ENCODE measurements at places on chromosomes 7 and 10.
A peak's percentile ranks its signal among the peaks of the same experiment; 100 is the strongest.

DNA sequence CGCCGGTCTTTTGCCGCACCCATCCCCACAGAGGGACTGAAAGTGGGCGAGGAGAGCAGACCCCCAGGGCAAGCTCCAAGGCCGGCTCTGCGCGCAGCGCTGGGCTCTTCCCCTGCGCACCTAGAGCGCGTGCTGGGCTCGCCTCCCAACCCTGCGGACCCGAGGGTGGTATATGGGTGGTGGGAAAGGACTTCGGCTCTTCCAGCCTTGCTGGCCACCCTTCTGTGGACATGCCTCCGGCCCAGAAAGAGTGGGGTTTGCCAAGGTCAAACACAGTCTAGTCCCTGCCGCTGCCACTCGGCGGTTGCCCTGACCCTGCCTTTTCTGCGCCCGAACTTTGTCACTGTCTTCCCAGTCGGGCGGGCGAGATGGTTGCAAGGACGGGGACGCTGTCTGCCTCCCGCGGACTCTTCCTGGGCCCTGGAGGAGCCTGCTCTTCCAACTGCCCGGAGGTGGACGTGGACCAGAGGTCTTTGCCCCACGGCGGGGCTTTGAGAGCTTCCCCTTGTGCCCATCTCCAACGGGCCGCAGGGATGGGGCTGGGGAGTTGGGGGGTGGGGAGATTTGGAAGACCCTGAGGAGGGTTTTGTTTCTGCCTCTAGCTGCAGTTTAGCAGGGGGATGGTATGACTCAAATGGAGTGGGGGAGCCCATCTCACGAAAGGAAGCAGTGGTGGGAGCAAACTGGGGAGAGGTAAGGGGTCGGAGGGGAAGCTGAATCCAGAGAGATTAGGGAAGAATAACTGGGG lies 1.5 kb downstream of the ADCY1 start:
- no peak for DNase-seq

DNA sequence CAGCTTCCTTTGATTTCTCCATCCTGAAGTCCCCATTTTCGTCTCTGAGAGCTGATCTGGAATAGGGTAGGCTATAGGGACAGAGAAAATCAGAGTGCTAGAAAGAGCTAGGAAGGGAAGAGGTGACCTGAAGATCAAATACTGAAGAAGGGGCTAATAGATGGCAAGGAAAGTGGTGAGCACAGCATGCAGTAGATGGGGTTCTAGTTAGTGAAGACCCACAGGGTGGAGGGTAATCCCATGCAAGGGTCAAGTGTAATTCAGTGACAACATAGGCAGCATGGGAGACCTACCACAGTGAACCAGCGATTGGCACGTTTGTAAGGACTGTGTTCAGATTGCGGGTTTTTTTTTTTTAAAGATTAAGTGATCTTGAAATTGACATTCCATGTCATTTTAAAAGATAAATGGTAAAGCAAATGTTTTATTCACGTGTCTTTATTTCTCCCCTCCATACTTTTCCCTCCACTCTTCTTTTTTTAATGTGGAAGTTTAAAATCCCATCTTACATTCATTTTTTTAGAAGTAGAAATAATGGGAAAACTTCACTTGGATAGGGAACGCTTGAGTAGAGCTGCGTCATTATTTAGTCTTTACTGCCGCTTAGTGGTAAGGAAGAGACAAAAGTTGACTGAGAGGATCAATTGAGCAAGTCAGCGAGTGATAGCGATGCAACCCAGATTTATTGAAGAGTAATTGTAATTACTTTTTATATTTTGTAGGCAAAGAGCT lies 21.0 kb upstream of the ABI1 start:
- no peak for DNase-seq

GRCh38 chr7:106999023-106999422 lies 45.5 kb upstream of the PRKAR2B start:
- DNase-seq, result no peak

DNA sequence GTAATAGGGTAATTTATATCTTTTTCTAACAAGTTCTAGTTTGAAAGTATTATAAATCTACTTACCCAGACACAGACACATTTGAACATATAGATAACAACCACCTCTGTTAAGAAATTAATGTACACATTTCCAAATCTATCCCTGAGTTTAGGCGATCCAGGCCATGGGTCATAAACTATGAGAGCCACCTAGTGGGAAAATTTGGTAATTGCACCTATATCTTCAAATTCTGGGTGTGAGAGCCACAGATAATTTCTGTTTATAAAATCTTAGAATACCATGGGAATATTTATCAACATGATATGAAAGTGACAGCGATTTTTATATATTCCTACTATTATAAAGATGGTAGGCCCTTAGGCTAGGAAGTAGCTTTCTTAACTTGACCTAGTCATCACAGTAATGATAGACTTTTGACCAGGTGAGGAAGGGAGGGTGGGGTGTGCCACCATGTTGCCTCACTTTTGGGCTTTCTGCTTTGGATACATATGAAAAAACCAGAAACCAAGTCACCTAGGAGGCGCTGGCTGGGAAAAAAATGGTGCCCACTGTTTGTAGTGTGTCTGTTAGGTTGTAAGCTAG lies 8.0 kb upstream of the EPHA1 start:
- DNase-seq, result no peak

DNA sequence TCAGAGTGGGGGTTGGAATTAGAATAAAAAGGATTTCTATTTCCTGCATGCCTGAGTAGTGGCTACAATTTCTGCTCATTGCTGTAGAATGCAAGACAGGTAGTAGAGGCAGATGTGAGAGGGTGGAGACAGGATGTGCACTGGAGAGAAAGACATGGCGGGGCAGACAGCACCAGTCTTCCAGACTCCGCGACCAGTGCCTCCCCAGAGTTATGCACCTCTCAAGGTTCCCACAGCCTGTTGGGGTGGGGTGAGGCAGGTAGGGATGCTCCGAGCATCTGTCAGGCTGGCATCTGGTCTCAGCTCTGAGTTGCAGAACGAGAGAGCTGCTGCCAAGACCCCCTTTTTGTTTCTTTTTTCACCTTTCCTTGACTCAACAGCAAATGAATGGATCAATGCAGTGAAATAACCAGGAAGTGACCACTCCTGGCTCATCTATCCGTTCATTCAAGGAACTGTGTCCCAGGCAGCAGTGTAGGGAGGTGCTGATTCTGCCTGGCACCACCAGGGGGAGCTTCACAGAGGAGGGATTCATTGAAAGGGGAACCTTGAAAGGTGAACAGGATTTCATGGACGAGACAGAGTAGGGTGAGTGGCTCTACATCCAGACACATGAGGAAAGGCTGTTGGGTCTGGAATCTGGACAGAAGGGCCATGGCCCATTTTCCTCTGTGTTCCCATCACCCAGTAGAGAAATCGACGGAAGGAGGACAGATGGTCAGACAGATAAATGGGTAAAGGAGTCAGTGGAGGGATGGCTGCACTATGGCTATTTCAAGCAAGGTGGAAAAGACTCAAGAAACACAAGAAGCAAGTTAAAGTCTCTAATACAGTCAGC lies 17.2 kb upstream of the SLC18A3 start:
- peak; percentile 31 for DNase-seq

GRCh38 chr7:30740417-30741181 lies 11.3 kb upstream of the INMT start:
- peak; percentile 60 for DNase-seq

DNA sequence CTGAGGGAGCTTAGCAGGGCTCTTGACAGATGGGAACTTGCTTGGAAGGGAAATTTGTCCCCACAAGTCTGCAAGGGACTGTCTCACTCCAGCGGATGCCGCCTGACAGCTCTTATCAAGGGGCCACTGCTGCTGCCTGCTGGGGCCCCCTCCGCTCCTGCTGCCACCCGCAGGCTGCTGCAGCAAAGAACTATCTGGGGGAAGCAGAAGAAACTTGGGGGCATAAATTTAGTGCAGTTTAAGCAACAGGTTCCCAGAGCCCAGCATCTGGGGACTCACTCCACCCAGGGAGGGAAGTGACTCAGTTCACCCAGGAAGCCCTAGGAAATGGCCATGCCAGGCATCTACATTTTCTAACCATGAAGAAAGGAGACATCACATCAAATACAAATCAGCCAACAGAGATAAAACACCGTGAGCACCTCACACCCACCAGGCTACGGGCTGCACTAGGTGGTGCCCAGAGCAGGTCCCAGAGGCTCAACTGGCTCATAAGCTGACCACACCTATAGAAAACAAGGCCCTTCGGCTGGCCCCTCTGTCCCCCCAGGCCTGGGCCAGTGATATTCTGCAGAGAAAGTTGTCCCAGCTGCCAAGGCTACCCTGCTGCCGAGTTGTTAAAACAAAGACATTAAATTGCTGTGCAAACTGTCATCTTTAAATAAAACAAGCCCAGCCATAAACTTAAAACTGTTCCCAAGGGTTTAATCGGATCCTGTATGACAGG lies 3.7 kb downstream of the RGS10 start:
- no peak for DNase-seq

- DNase-seq, result no peak
Measured at GRCh38 chr10:49152663-49153062, 18.8 kb upstream of the FAM170B start.

DNA sequence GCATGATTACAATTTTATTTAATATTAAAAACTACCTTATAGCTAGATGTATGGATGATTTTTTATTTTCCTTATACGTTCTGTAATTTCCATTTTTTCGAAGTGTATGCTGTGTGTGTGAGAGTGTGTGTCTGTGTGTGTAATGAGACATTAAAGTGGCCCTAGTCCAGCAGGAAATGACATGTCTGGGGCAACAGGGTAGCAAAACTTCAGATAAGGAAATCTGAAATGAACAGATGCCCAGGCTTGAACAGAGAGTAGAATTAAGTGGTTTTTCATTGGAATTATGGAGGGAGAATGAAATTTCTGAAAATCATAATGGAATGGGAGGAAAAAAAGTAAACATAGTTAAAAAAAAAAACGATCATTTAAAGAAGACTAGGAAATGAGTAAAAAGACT lies 200.6 kb downstream of the NRG3 start:
- no peak for DNase-seq

DNA sequence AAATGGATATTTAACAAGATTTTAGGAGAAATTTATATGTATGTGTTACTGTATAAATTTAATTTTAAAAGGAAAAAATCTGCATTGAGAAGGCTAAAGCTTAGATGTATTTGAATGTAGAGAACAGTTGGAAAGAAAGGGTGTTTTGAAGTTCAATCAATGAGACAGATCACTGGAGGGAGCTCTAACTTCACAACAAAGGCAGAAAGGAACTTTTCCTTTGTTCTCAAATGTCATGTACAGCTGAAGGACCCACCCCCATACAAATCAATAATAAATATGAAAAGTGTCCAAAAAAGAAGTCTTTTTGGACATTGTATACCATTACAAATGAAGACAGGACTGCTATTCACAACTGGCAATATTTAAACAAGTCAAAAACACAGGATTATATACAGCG lies 403.4 kb downstream of the DNAJB9 start:
- no peak for DNase-seq

- no peak for DNase-seq
Measured at GRCh38 chr10:1054684-1055083, 1.5 kb upstream of the WDR37 start.

- no peak for DNase-seq
Measured at GRCh38 chr7:29957521-29958310, 31.9 kb downstream of the SCRN1 start.

- DNase-seq, result no peak
Measured at GRCh38 chr10:8767591-8767990, 713.1 kb downstream of the GATA3 start.

GRCh38 chr7:39924122-39924521 lies 25.9 kb upstream of the CDK13 start:
- no peak for DNase-seq

GRCh38 chr7:12954380-12955033 lies 267.1 kb downstream of the ARL4A start:
- DNase-seq, result no peak

GRCh38 chr10:110226543-110226925 lies 19.1 kb downstream of the MXI1 start:
- DNase-seq, result peak; percentile 72

DNA sequence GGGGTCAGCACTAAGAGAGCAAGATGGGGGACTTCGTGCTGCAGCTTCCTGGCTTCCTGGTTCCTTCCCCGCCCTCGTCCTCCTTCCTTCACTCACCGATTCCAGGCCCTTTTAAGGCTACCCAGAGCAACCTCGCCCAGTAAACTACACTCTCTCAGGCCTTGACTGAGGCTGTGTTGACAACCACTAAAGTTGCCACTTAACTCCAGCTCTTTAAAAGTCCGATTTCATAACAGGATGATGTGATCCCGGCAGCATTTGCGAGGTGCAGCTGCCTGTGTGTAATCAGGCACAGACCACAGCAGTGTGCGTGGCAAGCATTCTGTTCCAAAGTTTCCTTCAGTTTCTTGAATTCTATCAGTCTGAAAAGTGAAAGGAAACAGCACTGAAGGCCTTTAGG lies 110.6 kb downstream of the RAB11FIP2 start:
- DNase-seq, result no peak

GRCh38 chr7:31066516-31067130 lies 14.5 kb downstream of the ADCYAP1R1 start:
- no peak for DNase-seq

DNA sequence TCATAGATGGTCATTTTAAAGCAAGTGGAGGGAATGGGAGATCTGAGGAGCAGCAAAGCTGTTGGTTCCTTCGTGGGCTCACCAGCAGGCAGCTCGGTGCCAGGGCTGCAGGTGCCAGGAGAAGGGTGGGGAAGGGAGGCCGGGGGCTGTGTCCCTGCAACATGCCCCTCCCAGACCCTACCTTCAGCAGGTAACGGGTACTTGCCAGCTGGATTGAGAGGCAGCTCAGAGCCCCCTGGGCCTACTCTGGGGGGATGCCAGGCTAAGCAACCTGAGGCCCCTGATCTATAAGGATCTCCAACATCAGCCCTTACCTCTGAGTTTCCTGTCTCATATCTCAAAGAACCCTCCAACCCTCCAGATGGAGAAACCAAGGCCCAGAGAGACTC lies 173.3 kb downstream of the NEURL1 start:
- DNase-seq, result no peak

DNA sequence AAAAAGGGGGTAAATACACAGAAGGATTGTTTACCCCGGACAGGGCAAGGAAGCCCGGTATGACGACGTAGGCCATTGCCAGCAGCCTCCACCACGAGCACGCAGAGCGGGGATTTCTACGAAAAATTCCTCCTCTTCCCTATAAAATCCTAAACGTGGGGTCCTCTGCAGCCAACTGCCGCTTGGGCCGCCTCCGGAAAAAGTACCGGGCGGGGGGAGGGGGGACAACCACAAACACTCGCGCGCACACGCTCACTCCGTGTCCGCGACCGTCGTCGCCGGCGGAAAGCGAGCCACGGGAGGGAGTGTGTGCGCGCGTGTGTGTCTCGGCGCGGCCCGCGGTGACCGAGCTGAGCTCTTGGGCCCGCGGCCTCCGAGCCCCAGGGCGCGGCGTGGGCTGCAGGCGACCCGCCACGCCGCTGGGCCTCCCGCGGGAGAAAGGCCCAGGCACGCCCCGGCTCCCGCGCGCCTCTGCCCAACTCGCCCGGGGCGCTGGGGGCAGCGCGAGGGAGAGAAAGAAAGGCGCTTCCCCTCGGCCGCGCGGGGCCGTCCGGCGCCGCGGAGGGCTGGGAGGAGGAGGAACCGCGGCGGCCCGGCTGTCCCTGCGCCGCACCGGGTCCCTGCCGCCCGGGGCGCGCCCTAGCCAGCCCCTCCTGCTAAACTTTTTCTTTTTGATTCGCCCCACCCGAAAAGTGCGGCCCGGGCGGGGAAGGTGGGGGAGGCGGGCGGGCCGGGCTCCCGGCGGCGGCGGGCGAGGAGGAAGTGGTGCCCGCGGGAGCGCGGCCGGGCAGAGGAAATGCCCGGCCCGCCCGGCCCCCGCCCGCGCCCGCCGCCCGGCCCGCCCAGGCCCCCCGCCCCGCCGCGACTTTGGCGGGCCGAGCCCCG lies 1.5 kb downstream of the CTBP2 start:
- no peak for DNase-seq
